Prostate gland (tissue), 2 donors: ENCODE measurements at places on chromosomes 6 and 20. TPM values are rescaled to one million over a fixed set of nuclear protein-coding genes. Genes with fewer than 3 reads are reported as not detected.

The HRH3 gene
- 0.51 TPM for total RNA-seq

The OXT gene
- 9.8 TPM for total RNA-seq

The GGTLC1 gene
- total RNA-seq: not detected

The GSTA1 gene
- total RNA-seq: 329 TPM

The PSMA7 gene
- total RNA-seq: 176 TPM

The SNRPB2 gene
- 21.2 TPM for total RNA-seq

The LAMA2 gene
- total RNA-seq: 89.1 TPM

The RHAG gene
- total RNA-seq: not detected

The TCP11 gene
- total RNA-seq: 0.87 TPM

The RPL7L1 gene
- total RNA-seq: 79.8 TPM

The TAAR9 gene
- not detected for total RNA-seq

The SYNCRIP gene
- total RNA-seq: 46.1 TPM

The GRIK2 gene
- total RNA-seq: 15.7 TPM

The NRN1 gene
- total RNA-seq: 1.1 TPM
